Stimulated activated CD4-positive, alpha-beta T cell treated with anti-CD3 and anti-CD28 coated beads, Interleukin-15, amount 100 ng/mL, for 1 hour (primary cell): ENCODE measurements at places on chromosomes 7 and 10.

DNA sequence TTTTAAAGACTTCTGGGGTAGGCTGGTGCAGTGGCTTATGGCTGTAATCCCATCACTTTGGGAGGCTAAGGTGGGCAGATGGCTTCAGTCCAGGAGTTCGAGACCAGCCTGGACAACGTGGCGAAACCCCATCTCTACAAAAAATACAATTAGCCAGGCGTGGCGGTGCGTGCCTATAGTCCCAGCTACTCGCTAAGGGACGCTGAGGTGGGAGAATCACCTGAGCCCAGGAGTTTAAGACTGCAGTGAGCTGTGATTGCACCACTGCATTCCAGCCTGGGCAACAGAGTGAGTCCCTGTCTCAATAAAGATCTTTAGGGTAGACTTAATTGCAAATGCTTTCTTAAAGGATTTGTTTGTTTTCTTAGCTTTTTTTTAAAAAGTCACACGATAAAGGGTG is 29.3 kb downstream of the PTPN12 start:
- no peak for DNase-seq

DNA sequence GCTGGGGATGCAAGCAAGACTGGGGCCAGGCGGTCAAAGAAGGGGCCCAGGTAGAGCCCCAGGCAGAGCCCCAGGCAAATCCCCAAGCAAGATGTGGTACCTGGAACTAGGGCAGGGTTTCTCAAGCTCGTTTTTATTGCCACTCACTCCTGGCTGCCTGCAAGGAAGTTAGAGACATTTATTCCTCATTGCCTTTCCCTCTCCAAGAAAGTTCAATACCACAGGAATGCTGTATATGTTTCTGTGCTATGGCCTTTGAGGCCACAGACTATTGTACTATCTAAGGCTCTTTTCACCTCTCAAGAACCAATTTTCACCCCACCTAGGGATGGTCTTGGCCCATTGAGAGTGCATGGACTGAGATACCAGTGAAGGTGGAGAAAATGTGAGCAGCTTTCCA is 71.3 kb downstream of the TACC2 start:
- no peak for DNase-seq

GRCh38 chr7:120502825-120503224 is 229.8 kb downstream of the KCND2 start:
- no peak for DNase-seq

DNA sequence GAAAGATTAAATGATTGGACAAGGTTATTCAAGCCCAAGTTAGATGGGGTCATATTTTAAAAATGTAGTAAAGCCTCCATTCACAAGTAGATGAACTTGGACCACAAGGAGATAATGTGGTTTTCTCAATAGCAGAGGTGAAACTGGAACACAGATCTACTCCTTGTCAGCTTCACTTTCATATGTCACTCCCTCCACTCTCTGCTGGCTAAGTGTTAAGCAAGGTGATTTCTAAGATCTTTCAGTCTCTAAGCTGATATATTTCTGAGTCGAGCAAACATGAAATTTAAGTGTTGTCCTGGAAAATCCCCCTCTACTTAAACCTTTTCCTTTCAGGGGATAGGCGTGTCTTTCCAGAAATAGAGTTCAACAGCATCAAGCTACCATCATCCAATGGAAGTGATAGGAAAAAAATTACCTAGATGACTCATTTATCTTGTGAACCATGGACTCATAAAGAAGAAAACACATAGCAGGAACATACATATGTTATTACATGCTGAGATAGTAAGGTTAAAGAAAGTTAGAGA is 275.0 kb downstream of the PTEN start:
- DNase-seq: no peak

GRCh38 chr7:125934955-125935354 is 1005.3 kb upstream of the POT1 start:
- DNase-seq: no peak

DNA sequence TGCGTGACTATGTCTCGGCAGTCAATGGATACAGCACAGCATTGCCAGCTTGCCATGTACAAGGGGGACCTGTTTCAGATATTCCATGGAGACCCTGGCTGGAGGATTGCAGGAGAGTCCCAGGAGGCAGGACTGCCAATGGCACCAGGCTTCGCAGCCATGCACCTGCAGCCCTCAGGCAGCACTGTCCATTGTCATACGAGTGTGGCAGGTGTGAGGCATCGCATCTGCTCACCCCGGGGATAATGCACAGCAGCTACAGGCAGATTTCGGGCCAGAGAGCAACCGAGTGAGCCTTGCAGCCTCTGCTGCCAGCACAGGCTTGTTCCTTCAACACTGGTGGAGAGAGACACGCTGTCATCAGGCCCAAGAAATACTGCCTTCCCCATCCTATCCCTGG is 415.1 kb downstream of the PAXIP1 start:
- no peak for DNase-seq

DNA sequence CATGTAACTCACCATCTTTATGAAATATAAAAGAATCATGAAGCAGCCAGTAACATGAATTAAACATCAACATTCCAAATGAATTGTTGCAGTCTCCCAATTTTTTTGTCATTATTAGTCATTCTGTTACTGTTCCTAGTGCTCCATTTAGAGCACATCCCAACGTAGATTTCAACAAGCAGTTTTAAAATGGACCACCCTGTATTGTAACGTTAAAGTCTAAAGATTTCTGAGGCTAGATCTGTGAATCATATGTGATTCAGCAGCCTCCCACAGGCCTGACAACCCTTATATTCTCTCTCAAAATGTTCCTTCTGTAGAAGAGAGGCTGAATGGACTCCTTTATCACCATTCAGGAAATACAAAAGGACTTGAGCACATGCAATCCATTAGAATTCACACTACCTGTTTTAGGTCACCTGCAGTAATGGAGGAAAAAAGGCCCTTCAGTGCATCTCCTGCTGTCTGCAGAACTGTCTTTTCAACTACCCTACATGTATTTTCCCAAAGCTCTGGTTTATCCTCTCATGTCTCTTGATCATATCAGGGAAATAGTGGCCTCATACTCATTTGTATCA is 81.4 kb downstream of the CACNA2D1 start:
- no peak for DNase-seq

DNA sequence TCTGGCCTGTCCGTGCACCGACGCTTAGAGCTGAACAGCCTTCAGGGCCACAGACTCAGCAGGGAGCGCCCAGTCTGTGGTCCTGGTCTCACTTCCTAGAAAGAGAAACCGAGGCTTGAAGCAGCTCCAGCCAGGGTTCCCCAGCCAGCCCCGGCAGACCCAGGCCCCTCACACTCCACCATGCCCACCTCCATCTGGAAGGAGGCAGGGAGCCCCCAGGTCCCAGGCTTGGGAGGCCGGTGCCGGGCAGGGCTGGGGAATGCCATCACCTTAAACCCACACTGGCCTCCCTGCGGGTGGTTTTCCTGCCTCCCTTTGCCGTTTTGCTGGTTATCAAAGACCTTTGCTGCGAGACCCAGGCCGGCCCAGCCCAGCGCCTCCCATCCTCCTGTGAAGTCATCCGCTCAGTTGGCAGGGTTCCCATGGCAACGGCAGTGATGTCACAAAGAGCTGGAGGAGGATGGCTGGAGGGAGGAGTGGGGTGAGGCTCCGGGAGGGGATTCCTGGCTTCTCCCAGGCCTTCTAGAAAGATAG is 24.0 kb downstream of the ELFN1 start:
- DNase-seq: no peak

DNA sequence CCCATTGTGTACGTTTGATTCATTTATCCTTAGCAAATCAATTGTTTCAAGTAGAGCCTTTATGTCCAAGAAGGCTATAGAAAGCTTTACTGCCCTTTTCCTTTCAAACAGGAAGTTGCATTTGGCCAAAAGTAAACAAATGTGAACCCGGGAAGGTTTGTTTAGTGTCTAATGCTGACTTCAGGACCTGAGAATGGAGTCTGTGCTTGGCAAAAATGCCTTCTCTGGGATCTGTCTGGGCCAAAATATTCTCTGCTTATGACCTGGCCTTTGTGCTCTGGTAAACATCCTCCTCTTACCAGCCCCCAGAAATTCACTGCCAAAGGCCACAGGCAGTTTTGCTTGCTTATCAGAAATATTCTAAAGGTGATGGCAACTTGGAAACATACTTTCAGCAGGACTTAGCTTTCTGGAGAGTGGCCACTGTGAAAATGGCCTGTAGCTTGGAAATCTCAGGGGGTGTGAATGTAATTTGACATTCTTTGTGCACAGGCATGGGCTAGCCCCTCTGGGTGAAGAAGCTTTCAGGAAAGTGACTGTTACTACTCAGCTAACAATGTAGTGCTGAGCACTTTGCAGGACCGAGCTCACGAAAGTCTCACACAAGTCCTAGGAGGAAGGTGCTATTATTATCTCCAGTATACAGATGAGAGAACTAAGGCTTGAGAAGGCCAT is 199.5 kb downstream of the PTEN start:
- DNase-seq: no peak

- DNase-seq: peak; percentile 58
Measured at GRCh38 chr10:72086466-72087391, 1.6 kb downstream of the SPOCK2 start.

- no peak for DNase-seq
Measured at GRCh38 chr10:121796342-121796741, 131.5 kb downstream of the ATE1 start.

GRCh38 chr10:49783645-49784044 is 21.5 kb upstream of the OGDHL start:
- DNase-seq: no peak
